ENCODE measurements at places on chromosomes 5 and 9. TPM values are rescaled to one million over a fixed set of nuclear protein-coding genes. Genes with fewer than 3 reads are reported as not detected.

PHF24 gene
- polyA plus RNA-seq = 0.06 TPM

ECSCR gene
- polyA plus RNA-seq = not detected

LHX6 gene
- polyA plus RNA-seq = not detected

PFN3 gene
- not detected for polyA plus RNA-seq

CCNB1 gene
- polyA plus RNA-seq = 7.7 TPM

HRCT1 gene
- not detected for polyA plus RNA-seq

SLC31A1 gene
- 1.9 TPM for polyA plus RNA-seq

NR5A1 gene
- not detected for polyA plus RNA-seq

TEX48 gene
- polyA plus RNA-seq = not detected

ADGRD2 gene
- polyA plus RNA-seq = not detected

FAM153A gene
- polyA plus RNA-seq = not detected

SHISAL2B gene
- polyA plus RNA-seq = not detected

BTNL8 gene
- polyA plus RNA-seq = not detected

PLPP1 gene
- polyA plus RNA-seq = 9.5 TPM

CEP72 gene
- polyA plus RNA-seq = 5.4 TPM

CHSY3 gene
- polyA plus RNA-seq = not detected
